Stimulated activated CD8-positive, alpha-beta memory T cell treated with anti-CD3 and anti-CD28 coated beads, Interleukin-7, amount 100 ng/mL, for 48 hours (primary cell): ENCODE measurements at places on chromosomes 3 and 15.

DNA sequence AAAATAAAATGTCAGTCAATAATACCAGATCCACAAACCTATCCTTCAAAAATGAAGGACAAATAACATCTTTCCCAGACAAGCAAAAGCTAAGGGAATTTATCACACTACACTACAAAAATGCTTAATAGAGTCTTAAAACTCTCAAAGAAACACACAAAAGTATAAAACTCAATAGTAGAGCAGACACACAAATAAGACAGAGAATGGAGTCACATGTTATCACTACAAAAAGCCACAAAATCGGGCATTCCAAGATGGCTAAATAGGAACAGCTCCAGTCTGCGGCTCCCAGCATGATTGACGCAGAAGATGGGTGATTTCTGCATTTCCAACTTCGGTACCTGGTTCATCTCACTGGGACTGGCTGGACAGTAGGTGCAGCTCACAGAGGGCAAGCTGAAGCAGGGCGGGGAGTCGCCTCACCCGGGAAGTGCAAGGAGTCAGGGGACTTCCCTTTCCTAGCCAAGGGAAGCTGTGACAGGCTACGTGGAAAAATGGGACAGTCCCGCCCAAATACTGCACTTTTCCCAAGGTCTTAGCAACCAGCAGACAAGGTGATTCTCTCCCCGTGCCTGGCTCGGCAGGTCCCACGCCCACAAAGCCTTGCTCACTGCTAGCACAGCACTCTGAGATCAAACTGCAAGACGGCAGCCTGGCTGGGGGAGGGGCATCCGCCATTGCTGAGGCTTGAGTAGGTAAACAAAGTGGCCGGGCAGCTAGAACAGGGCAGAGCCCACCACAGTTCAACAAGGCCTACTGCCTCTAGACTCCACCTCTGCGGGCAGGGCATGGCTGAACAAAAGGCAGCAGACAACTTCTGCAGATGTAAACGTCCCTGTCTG is 46.3 kb downstream of the SENP7 start:
- DNase-seq: no peak

DNA sequence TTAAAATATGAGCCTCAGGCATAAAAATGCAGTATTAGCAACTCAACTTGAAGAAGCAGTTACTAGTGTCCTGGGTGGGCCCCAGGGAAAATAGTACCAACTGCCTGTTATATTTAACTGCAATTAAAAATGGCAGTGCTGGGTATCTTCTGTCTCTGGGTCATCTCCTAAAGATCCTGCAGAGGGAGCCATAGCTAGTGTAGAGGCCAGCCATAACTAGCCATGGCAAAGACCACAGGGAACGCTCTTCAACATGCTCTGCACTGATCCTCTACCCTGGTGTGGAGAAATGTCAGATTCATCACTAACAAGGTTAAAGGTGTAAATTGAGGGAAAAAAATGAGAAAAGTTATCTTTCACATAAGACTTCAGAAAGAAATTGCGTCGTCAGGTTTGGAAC is 181.3 kb downstream of the SNRPN start:
- no peak for DNase-seq

- DNase-seq: peak; percentile 74
These were observed at the start of the genes DHFR2 and NSUN3 for GRCh38 chr3:94062513-94063404. Gene DHFR2, minus strand, starts transcription at chr3:94062916. Its CDS starts 1,405 bp downstream, at chr3:94061511. Gene NSUN3, plus strand, starts transcription at chr3:94063061. Its CDS starts 66 bp downstream, at chr3:94063127.

DNA sequence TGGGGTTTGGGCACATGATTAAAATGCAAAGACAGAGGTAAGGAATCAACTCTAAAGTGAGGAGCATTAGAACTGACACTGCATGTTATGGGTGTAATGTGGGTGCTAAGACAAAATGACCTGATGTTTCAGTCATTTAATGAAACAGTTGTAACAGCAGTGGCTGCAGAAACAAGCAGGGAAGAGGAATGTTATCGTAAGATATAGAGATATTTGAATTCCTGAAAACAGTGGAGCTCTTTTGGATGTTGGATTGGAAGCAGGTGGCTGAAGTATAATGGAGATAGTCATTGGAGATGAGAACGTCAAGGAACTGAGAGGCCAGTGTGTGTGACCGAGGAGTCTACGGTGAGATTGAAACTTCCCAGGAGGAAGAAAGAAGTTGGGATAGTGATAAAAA is 1065.2 kb downstream of the ZPLD1 start:
- DNase-seq: no peak

DNA sequence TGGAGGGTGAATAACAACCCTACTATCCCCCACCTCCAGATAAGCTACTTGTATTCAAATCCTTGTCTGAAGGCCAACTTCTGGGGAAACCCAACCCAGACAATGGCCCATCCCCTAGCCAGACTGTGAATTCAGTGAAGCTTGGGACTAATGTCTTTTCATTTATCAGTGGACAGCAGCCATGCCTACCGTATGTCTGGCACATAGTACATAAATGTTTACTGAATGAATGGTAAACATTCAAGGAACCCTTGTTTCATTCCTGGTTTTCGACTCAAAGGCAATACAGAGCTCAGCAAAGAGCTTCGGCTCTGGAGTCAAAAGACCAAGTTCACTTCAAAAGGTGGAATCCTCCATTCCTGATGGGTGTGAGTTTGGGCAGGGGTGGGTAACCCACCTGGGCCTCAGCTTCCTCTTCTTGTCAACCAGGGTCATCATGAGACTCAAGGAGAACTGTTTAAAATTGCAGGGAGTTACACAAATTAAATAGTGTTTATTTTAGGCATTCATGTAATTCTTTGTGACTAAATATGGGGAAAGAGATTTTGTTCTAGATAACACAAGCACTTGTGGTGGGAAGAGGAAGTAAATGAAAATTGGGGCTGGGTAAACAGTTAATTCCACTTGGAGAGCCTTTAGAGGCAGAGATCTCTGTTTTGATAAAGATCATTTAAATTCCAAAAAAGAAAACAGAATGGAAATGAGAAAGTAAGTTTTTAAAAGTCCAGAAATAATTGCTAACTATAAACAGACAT is 303.7 kb upstream of the WNT5A start:
- DNase-seq: no peak

GRCh38 chr3:41162541-41162940 is 36.8 kb upstream of the CTNNB1 start:
- DNase-seq: no peak

DNA sequence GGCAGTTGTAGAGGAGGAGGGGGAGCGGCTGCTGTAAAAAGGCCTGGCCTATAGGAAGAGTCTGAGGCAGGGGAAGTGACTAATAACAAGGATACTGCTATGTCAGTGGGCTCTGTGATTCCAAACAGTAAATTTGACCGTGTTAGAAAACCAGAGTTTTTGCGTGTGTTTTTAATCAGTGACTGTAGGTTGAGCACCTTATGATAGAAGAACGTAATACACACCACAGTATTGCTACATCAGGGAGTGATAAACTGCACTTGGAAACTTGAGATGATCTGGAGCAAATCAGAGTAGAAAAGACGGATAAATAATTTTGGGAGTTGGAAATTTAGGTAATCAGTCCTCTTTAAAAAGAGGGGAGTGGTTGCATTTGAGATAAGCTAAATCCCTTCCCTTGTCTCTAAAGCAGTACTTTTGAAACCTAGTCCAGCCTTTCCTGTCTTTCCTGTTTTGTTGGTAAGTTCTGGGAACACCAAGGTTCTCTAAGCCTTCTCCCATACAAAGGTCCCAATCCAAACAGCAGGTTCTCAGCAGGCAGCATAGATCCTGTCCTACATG is 130.5 kb upstream of the NR2E3 start:
- no peak for DNase-seq

GRCh38 chr3:140916603-140917002 is 25.0 kb upstream of the SLC25A36 start:
- DNase-seq: no peak

- peak; percentile 44 for DNase-seq
These were observed 65.3 kb upstream of the ZNF280D start for GRCh38 chr15:56798639-56799038.

DNA sequence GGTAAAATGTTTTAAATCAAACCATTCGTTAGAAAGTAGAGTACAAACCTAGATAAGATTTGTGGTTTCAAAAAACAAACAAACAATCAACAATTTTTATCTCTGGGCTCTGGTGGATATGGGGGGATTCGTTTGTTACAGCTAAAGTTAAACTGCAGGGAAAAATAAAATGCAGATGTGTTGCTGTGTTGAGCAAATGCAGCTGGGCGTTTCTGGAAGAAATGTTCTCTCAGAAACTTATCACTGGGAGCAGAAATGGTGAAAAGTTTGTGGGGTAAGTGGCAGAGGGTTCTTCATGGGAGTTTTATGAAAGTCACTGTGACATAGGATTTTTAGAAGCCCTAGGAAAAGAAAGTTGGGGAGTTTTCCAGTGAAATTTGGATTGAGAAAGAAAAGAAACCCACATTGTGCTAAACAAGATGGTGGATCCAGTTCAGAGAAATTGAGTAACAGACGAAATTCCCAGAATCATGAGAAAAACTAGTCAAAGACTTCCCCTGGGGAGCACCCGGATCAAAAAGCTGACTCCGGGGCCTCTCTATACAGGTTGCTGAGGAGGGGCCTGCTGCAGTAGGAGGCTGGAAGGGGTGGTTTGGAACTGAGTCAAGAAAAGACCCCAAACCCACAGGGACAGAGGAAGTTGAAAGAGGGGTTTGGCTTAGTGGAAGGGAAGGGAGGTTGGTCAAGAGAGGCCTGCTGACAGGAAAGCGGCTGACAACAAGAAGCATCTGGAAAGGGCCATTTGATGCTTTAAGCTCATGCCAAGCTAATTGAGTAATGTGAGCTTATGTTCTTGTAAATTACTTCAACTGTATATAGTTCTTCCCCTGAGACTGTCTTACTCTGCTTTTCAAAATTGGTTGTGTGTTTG is 108.7 kb downstream of the RARB start:
- no peak for DNase-seq

- no peak for DNase-seq
These were observed 177.7 kb downstream of the VGLL4 start for GRCh38 chr3:11465744-11466616.

GRCh38 chr3:8001712-8002111 is 499.9 kb upstream of the LMCD1 start:
- no peak for DNase-seq

GRCh38 chr3:9946112-9947024 is 5.8 kb downstream of the PRRT3 start:
- DNase-seq: peak; percentile 76

GRCh38 chr15:66919421-66919820 is 146.0 kb upstream of the SMAD3 start:
- no peak for DNase-seq

- no peak for DNase-seq
These were observed 301.2 kb downstream of the MECOM start for GRCh38 chr3:169362301-169362700.

DNA sequence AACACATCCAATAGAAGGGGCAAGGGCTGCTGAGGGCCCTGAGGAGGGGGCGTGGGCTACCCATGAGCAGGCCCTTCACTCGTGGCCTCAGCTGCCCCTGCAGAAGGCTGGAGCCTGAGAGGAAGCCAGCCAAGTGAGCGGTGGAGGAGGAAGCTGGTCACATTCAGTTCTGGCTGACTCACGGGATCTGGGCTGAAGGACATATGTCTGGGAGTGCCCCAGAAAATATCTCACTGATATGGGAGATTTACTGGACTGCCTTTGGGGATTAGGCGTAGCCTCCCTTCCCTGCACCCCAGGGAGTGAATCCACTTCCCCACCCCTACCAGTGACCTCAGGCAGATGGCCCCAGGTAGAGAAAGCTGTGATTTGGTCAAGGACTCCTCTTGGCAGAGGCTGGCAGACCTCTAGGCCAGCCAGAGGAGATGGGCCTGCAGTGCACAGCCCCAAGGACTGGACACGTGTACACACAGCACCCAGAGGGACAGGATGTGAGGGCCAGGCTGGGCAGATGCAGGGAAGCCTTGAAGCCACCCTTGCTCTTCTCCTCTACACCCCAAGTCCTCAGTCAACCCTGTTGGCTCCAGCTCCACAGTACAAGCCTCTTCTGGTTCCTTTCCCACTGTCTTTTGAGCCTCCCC is 14.2 kb upstream of the ANKDD1A start:
- no peak for DNase-seq

DNA sequence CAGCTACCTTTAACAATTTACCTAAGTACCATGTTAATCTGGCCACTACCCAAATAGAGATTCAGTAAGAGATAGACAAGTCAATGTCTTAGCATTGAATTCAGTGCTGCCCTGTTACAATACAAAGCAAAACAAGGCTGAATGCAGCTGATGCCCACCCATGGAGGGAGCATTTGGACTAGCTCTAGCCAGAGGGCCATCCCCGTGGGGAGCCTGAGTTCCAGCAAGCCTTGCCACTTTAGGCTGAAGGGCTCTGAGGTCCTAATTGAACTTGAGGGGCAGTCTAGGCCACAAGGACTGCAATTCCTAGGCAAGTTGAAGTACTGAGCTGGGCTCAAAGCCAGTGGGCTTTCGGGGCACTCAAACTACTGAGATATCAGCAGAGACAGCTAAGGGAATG is 265.9 kb downstream of the EFHB start:
- DNase-seq: no peak

DNA sequence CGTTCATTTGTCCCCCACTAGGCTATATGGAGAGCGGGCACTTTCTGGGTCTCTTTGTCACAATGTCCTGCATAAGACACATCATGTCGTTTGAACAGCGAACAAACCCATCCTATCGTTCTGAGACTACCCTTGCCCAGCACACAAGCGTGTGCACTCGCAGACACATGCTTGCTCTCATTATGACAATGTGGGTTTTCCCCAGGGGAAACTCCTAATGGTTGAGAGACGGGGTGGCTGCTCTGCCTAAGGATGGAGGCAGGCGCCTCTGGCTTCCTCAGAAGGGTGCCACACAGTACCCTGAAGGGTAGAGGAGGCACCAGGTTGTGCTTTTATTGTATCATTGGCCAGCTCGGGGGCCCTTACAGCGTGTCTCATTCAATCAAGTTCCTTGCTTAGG is 51.0 kb upstream of the MYZAP start:
- no peak for DNase-seq

DNA sequence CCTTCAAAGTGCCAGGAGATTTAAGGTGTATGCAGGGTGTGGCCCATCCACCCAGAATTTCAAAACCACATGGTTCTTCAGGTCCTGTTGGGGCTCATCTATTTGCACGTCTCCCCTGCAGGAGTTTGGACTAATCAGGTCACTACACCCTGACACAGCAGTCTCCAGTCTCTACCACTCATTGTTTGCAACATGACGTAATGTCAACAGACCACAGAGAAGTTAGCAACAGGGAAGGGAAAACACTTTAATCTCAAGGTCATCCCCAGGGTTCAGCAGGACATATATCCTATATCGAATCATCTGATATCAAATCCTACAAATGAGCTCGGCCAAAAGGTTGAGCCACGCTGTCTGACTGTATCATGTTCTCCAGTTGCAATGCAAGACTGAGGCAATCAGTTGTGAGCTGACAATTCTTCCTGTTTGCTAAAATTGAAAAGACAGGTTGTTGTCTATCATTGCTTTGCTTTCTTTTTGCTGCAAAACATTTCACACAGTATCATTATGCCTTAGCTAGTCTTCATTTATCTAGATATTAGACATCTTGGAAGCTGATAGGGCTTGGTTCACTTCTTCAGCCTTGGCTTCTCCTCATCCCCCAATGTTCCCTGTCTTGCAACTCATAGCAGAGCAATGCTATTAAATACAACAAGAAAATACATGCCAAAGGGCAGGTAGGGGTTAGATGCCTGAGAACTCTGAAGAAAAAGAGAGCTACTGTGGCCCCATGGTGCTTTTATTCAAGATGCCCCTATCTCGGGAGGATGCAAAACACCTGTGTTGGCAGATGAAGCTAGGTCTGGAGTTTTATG is 13.4 kb upstream of the LEKR1 start:
- no peak for DNase-seq
